ENCODE measurements at places on chromosomes 5 and 9.
A peak's percentile ranks its signal among the peaks of the same experiment; 100 is the strongest.

DNA sequence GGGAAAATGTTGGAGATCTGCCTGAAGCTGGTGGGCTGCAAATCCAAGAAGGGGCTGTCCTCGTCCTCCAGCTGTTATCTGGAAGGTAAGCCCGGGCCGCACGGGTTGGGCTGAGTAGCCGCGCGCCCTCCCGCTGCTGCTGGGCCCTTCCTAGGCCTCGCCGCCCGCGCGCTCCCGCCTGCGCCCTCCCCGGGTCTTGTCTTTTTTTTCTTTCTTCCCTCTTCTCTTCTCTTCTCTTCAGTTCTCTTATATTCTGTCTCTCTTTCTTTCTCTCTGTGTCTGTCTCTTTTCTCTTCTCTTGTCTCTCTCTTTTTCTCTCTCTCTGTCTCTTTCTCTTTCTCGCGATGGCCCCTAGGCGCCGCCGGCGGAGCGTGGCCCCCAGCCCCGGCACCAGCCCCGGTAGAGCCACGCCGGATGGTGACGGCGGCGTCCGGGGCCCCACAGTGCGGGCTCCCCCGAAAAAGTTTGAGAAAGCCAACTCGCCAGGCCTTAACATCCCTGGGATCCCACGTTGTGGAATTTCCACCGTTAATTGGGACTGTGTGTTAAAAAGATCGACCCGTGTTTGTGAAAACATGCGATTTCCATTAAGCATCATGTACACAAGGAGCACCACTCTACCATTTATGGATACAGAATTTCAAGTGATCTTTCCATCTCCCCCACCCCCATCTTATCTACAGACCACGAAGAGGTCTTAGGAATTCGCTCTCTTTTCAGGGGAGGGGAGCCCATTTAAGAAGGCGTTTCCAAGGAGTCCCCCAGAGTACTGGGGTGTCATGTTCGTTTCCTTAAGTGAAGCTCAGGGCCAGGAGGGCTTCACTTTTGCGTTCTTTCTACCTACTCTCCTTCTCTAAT, 616 bp downstream of the ABL1 start:
- DNase-seq: no peak

GRCh38 chr9:133415170-133415569, 2.6 kb downstream of the REXO4 start:
- no peak for DNase-seq

- no peak for DNase-seq
These were observed 4.5 kb downstream of the CCNH start for GRCh38 chr5:87408204-87408603.

GRCh38 chr9:19074836-19075235, 25.6 kb downstream of the RRAGA start:
- DNase-seq: no peak

DNA sequence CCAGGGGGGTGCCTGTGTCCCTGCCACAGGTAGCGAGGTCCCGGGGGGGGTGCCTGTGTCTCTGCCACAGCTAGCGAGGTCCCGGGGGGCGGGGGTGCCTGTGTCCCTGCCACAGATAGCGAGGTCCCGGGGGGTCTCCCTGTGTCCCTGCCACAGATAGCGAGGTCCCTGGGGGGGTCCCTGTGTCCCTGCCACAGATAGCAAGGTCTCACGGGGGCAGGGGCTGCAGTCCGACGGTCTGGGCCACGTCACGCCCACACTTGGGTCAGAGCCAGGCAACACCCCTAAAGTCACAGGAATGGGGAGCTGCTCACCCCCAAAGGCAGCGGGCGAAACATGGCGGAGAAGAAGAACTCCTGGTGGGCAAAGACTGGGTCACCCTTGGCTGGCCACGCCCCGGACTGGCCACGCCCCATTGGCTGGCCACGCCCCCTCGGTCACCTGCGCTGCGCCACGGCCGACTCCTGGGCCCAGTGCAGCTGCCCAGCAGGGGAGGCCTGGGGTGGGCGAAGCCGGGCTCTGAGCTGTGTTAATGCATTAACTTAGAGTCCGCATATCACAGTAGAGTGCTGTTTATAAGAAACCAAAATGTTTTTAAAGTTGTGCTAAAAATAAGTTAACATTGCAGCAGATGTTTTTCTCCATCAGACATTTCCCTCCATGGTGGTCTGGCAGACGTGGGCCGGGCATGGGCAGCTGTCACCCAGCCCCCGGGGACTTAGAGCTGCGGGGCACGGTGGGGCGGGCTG, 7.0 kb downstream of the NOXA1 start:
- no peak for DNase-seq

DNA sequence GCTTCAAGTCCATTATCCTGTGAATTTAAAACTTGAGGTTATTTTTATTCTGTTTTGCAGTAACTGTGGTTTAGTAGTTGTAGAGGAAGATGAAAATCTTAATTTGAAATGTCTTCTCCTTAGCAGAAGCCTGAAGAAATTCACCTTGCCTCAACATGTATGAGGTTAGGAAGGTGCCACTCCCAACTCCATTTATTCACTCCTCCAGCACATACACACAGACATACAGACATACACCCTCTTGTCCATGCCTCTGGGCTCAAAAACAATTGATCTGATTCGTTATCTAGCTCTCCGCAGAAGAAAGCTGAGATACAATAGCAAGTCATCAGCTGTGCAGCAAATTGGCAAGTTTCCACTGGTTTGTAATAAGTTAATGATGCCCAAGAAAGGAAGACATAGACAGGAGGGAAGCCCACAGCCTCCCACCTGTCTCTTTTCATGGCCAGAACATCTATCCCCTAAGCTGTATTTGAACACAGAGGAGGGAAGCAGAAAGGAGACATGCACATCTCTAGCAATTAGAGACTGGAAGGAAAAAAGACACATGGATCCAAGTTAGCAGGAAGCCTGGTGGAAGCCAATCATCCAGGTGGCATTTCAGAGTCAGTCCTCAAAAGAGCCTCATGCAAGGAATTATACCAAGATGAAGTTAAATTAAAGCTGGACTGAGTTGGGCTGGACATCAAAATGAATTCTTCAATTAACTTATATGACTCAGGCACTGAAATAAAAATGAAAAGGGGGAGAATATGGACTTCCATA, 257.9 kb downstream of the ASTN2 start:
- no peak for DNase-seq

DNA sequence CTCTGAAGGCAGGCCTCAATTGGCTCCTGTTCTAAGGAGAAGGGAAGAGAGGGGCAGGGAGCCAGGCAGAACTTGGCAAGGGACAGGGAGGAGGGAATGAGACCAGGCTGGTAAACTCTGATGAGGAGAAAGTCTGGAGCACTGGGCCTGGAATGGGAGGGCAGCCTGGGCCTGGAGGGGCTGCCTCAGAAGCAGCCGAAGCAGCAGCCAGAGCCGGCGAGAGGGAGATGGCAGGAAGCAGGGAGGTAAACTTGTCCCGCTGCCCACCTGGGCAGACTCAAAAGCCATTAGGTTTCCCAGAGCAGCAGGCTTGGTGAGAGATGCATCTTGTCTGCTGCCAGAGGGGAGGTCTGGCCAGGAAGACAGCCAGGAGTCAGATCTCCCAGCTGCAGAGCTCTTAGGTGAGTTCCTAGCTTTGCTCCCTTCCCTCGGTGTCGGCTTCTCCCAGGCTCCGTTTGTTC, 37.0 kb upstream of the CRB2 start:
- DNase-seq: no peak

DNA sequence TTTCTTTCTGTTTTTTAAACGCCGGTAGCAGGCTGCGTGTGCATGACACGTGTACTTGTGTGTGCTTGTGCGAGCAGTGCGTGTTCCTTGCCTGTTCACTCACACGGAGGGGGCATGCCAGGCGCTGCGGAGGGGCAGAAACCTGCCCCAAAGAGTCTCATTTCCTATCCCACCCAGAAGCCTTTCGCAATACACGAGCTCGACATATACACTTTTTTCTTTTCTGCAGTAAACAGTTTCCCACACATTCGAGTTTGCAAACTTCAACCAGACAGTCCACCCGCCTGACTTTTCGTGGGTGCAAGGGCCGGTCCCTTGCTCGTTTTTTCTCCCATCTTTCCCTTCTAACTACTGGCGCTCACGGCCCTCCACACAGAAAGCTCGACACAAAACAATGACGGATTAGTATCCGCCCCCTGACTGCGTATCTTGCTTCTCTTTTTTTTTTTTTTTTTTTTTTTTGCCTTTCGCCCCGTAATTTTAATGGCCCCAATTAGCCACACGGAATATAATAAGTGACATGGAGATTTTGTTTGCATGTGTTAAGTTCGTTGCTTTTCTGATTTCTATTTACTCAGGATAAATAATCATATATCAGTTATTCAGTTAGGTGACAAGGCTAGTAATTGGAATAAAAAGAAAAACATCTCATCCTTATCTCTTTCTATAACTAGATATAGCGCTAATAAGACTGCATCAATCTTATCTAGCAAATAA, 5.3 kb upstream of the OTP start:
- DNase-seq: no peak

DNA sequence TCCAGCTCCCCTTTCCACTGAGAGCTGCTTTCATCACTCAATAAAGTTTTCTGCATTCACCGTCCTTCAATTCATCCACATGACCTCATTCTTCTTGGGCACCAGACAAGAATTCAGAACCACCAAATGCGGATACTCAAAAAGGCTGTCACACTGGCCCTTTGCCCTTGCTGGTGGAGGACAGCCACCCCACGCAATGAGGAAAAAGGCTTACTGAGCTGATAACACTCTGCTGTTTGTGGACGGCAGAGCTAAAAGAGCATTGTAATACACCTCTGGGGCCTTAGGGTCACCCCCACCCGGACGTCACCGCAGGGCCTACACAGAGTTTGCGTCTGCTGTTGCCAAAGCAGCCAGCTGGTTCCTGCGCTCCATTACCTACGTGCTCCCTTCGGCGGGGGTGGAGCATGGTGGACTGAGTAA, 51.2 kb upstream of the ZNF608 start:
- DNase-seq: no peak

DNA sequence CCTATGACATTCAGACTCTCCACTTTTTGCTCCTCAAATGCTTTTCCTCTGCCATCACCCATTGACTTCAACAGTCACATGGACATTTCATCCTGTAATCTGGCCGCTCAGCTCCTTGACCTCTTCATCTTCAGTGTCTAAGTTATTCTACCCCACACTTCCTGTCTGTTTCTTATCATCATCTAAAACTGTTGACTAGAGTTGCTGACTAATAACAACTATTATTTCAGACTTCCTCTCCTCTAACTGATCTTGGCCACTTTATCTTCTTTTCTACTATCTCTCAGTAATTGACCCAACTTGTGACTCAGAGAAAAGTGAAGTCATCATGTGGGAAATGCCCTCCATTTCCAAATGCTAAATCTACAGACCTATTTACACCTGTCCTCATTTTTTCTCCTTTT, 254.7 kb upstream of the TRPC7 start:
- no peak for DNase-seq

GRCh38 chr5:29942089-29942488, 1251.4 kb upstream of the CDH6 start:
- no peak for DNase-seq

DNA sequence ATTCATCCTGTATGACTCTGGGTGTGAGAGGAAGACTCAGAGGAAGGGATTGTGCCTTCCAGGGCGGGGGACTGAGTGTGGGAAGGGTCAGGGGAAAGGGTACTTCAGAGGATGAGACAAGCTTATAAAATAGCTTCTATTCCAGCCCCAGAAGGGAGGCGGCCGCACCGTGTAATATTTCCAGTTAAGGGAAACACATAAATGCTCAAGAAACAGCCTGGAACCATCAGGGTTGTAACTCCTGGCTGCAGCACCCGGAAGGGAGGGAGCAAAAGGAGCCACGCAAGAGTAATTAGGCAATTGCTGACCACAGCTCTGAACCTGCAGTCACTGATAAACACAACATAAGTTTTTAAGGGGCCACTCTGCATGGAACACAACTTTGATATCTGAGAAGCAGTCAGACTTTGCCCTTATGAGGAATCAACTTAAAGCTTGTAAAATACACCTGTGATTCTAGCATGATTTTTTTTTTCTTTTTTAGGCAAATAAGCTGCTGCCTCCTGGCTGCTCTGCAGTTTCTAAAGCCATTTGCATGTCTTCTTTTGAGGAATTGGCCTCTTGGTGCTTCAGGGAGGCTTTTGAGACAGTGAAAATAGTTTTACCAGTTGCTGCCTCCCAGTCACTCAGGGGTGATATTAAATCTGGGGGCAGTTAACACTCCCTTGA, 382.7 kb downstream of the ENC1 start:
- peak; percentile 65 for DNase-seq

- no peak for DNase-seq
These were observed 339.0 kb downstream of the NSG2 start for GRCh38 chr5:174384509-174384947.

DNA sequence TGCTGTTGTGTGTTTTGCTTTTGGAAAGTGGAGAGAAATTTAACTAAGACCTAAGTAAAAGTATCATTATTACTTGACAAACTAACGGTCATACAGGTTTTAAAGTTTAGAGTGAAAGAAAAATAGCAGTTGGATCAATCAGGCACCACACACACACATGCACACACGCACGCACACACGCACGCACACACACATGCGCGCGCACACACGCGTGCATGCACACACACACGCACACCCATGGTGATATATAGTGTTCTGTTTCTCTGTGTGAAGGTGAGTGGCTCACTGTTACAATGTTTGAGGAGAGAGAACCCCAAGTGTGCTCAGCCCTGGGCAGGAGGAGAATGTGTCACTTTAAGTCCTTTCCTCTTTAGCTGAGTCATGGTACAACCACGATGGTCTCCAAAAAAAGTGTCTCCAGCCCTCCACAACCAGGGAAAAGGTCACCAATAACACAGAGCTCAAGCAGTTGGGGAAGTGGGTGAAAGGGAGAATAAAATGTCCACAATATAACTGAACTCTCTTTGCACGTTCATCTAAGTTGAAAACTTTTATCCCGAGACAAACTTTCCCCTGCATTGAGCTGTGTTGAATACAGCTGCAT, 3.2 kb downstream of the ZNF366 start:
- no peak for DNase-seq

DNA sequence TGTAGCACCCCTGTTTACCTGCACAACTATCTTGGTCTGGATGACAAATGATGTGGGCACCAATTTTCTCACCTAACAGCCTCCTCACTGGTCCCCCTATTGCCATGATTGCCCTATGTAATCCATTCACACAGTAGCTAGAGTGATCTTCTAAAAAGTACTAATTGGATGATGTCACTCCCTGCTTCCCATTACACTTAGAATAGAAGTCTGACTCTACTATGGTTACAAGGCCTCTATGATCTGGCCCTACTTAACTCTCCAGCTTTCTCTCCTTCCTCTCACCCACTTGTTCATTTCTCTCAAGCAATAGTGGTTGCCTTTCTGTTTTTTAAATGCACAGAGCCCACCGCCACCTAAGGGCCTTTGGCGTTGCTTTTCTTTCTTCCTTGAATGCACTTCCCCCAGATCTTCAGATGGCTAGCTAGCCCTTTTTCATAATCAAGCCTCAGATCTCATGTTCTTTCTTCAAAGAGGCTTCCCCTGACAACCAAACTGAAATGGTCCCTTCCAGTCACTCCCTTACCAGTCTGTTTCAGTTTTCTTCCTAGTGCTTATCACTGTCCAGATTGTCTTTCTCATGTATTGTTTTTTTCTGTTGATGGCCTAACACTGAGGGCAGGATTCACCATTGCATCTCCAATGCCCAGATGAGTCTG, 8.7 kb downstream of the IGIP start:
- DNase-seq: no peak

All from NCI-H526 treated with DMSO at 0.1 percent for 48 hours (cell line).